NCI-H2081 treated with DMSO at 0.1 percent for 48 hours (cell line): ENCODE measurements at places on chromosomes 1 and 21.

DNA sequence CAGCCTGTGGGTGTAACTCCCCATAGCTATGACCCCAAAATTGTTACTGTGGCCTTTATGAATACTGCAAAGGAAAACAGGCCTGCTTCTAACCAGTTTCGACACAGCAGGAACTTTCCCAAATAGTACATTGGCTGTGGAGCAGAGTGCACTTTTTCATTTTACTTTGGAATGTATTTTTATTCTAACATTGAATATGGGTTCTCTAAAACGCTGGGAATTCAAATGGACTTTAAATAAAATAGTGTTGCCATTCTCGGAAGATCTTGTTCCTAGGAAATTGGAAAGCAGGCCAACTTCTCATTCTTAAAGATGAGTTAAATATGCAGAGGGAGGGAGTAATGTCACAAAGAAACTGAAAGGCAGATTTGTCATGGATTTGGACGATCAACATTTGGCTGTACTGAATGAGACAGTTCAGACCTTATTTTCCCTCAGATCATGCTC lies 39.6 kb upstream of the ARHGAP29 start:
- no peak for DNase-seq

DNA sequence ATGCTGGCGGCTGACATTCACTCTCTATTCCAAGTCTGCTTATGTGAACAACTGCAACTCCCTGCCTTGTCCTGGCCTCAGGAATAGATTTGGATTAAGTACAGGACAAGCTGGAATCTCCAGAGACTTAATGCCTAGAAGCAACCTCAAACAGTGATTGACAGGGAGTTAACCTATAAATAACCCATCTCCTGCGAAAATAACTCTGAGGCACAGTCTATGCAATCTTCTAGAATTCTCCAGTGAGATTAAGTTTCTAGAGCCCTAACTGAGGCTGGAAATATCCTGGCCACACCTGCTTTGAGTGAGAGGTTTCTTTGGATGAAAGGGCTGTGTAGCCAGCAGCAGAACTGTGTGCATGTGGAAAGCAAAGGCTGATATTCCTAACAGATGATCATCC lies 25.3 kb upstream of the ATP1A1 start:
- DNase-seq, result no peak

DNA sequence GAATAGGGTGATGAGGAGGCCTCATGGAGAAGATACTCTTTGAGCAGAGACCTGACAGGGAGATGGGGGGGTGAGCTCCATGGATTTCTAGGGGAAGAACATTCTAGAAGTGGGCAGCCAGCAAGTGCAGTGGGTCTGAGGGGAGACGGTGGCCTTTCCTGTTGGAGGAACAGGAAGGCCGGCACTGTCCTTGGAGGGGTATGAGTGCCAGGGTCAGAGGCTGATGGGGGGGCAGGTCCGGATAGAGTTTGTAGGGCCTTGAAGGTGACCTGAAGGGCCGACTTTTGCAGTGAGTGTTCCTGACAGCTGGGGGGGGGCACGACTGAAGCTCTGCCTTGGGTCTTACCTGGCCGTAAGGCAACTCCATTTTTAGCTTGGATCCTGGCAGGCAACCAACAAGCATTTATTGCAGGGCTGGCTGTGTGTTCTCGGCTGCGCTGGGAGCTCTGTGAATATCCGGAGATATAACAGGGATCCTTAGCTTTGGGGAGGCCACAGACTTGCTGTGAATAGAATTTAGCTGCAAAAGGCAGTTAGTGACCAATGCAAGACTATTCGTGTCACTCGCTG lies 130.6 kb downstream of the MRPS6 start:
- DNase-seq, result no peak

DNA sequence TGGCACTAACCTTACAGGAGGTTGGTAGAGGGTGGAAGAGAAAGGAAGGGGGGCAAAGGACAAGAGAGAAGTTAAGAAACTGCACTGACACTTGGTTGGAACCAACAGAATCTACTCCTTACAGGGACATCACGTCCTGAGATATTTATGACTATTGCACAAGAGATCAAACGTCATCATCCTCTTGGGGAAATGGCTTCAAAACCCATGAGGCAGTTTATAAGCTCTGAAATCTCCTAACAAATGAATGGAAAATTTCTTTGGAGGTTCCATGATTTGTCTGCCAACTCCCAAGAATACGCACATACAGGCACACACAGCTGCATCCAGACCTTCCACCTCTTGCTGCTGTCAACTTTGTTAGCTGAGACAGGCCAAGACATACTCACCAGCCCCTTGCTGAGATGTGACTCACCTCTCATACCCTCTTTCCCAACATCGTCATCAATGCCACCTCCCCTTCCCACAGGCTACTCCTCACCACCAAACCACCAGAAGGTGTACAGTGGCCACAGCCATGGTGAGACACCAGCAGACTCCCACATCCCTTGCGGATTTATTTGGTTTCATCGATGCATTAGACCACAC lies 135.5 kb downstream of the SETD4 start:
- no peak for DNase-seq

DNA sequence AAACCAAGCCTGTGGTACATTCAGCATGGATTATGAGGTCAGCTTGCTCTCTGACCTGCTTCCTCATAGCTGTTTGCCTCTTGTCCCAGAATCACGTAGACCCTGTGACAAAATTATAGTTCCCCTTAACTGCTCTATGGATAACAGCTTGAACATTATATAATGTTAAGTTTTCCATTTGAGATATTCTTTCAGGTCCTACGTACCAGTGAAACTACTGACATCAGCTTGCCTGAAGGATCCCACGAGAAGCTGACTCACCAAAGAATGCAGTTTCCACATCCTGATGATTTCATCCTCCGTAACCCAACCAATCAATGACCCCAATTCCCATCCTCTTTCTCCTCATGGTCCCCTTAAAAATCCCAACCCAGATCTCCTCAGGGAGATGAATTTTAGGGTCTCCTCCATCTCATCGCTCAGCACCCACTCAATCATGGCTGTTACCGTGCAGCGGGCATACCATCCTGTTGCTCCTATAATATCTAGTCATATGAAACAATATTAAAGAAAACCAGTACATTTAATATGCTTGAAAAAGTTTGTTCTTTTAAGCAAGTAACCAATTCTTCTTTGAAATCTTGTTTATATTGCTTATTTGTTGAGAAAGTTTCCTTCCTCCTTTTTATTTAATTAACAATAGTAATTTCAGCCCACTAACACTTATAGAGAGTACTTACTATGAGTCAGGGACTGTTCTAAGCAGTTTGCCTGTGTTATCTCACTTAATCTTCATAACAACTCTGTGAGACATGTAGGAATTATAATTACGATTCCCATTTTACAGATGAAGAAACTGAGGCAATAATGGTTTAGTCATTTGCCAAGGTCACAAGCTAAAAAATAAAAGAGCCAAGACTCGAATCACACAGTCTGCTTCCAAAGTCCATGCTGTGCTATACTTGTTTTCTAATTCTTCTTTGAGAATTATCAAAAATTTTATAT lies 27.4 kb downstream of the CHML start:
- no peak for DNase-seq

DNA sequence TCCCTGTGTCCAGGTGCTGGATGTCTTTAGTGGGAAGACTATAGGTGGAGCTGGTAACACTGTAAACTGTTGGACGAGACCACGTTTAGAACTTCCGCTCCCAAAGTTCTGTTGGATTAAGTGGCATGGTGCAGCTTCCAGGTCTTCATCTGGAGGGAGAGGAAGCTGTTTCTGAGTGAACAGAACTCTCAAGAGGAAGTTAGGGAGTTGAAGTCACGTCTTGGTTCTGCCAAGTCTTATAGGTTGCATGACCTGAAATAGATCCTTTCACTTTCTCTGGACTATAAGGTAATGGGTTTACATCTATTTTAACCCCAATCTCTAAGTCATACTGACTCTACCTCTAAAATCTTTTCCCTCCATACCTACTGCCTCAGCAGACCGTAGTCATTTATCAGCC lies 97.4 kb upstream of the TNR start:
- no peak for DNase-seq

GRCh38 chr1:26779098-26779668 lies 8.6 kb upstream of the PIGV start:
- no peak for DNase-seq

- DNase-seq, result no peak
These were observed at the start of gene ST6GALNAC5 for GRCh38 chr1:76867342-76868130. Gene ST6GALNAC5, plus strand, starts transcription at chr1:76867480.

- DNase-seq, result no peak
These were observed 269.4 kb downstream of the HLX start for GRCh38 chr1:221148660-221149059.

GRCh38 chr1:164562947-164563520 lies 4.0 kb downstream of the PBX1 start:
- no peak for DNase-seq

DNA sequence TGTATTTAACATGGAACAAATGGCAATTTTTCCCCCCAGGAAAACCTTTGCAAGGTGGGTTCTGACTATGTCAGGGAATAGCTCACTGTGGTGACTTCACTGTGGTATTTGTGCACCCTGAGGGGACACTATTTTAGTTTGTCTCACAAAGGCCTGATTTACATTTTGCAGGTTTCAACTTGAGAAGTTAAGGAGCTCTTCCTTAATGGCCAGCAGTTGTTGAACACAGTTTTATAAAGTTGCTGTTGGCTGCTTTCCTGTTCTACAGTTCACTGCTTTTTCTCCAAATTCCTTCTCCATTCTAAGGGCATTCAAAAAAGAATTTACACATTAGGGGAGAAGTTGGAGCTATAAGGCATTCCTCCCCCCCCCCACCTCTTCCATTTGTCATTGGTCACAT lies 4.6 kb downstream of the LAMC1 start:
- DNase-seq, result no peak

GRCh38 chr1:212098771-212099170 lies 63.2 kb downstream of the DTL start:
- DNase-seq, result no peak

DNA sequence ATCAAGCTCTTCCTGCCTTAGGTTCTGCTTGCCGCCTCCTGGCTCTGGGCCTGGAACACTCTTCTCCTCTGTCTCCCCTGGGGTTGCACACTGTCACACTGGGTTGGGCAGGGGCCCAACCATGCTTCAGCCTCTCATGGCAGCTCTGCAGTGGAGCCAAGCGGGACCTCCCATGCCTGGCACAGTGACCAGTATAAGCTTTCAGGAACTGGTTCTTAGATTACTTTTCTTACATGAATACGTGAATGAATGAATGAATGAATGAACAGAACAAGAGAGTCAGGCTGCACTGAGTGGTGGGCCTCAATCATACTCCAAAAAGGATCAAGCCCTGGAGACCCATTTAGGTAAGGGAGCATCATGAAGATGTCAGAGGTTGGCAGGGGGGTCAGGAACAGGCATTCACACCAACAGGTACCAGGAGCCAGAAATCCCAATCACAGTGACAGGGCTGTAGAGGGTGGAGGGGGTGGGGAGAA lies 30.8 kb upstream of the TMEM125 start:
- no peak for DNase-seq

DNA sequence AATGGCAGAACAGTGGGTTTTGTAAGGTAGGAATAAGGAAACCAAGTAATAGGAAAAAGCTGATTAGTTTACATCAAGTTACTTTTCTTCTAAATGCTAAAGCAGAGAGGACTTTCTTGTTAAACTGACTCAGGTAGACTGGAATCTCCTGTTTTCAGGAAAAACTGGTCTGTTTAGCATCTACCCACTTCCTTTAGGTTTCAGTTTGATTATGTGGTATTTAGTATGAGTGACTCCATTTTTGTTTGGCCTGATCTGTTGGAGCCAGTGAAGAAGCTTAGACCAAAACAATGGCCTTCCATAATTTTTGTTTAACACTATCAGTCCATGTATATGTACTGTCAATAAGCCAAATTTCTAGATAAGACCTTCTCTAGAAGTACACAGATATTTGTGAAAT lies 88.4 kb downstream of the EPB41 start:
- DNase-seq, result no peak

- DNase-seq, result no peak
These were observed 9.9 kb downstream of the F3 start for GRCh38 chr1:94531664-94532063.

- DNase-seq, result no peak
These were observed 70.6 kb downstream of the GATAD2B start for GRCh38 chr1:153852170-153852569.

- no peak for DNase-seq
These were observed 231.6 kb downstream of the MRPL39 start for GRCh38 chr21:25375675-25376074.

GRCh38 chr1:71492298-71493041 lies 411.6 kb upstream of the ZRANB2 start:
- DNase-seq, result no peak

DNA sequence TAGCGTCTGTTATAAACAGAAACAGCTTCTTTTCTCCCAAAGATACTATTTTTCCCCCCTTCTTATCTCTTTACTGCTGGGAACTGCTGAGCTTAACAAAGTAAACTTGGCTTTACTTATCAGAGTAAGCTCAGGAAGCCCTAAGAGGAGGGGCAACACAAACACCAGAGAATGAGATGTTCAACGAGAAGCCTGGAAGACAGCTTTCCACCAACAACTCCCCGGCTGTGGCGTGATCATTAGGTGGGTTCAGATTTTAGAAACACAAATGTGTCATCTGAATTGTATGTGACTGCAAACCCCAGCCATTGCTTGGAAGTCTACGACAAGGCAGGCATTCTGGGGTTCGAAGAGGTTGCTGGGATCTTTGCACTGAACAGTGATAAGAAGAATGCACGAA lies 181.2 kb upstream of the ESRRG start:
- no peak for DNase-seq

GRCh38 chr1:233268389-233269022 lies 27.0 kb downstream of the PCNX2 start:
- no peak for DNase-seq

- DNase-seq, result no peak
These were observed 458.9 kb downstream of the NCAM2 start for GRCh38 chr21:21457077-21457476.

DNA sequence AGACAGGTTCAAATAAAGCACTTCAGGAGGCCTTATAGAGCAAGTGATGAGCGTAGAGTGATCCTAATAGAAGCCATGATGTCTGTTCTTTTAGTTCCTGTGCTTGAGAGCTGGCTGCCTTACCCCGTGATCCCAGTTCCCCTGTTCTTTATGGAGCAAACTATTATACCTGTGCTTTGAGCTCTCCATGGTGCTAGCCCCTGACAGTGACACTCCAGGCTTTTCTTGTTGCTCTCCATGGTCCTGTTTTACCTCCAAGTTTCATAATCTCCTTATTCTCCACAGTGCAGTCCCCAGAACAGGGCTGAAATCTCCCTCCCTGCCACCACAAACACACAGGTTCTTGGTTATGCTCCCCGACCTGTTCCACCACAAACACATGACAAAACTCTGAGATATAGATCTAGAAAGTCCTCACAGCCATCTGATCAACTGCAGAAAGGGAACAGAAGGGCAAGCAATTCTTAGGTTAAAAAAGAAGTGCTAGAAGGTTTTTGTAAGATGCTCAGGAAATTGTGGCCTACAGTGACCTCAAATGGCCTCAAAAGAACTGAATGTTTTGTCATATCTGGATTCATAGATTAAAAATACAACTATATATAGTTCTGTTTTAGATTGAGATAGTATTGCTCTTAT lies 6.0 kb downstream of the CADM3 start:
- no peak for DNase-seq

- no peak for DNase-seq
These were observed 50.2 kb downstream of the GADD45A start for GRCh38 chr1:67735206-67735605.
